ENCODE measurements at places on chromosomes 11 and 22. TPM values are rescaled to one million over a fixed set of nuclear protein-coding genes. Genes with fewer than 3 reads are reported as not detected.

The PATZ1 gene
- 17.2 TPM for total RNA-seq

The OR56A1 gene
- total RNA-seq, result not detected

The QSER1 gene
- total RNA-seq, result 15.8 TPM

The TIMM10B gene
- total RNA-seq, result 31.0 TPM

Data from A549 treated with Mapracorat at 1 μM for 4 hours (cell line).